Stimulated activated CD4-positive, alpha-beta T cell treated with anti-CD3 and anti-CD28 coated beads, Interleukin-12 subunit alpha, Interleukin-12 subunit beta, amount 100 ng/mL, for 4 hours (primary cell): ENCODE measurements at places on chromosomes 12 and 14.

DNA sequence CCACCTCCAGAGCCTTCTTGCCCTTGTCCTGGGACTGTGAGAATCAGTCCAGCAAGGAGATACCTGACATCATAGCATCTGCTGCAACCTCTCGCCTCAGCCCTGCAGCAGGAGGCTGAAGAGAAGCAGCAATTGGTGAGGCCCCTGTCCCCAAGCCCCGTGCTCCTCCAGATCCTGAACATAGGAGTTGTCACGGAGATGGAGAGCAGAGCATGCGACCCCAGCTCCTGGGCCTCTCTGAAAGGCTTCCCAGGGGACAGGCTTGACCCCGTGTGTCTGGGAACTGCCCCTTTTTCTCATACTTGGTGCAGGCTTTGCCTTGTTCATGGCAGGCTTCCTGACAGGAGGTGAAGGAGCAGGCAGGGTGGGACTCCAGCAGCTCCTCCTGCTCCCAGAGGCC lies 127.7 kb upstream of the PZP start:
- DNase-seq, result no peak

- DNase-seq, result no peak
These were observed 63.2 kb upstream of the INSM2 start for GRCh38 chr14:35470755-35471154.

GRCh38 chr14:24079491-24080141 lies 8.3 kb downstream of the CPNE6 start:
- DNase-seq, result no peak

GRCh38 chr14:56855891-56856461 lies 45.7 kb upstream of the OTX2 start:
- DNase-seq, result no peak

- DNase-seq, result no peak
These were observed 52.6 kb upstream of the C14orf180 start for GRCh38 chr14:104526723-104527645.

- no peak for DNase-seq
These were observed 5.0 kb upstream of the OR10P1 start for GRCh38 chr12:55631733-55632132.

DNA sequence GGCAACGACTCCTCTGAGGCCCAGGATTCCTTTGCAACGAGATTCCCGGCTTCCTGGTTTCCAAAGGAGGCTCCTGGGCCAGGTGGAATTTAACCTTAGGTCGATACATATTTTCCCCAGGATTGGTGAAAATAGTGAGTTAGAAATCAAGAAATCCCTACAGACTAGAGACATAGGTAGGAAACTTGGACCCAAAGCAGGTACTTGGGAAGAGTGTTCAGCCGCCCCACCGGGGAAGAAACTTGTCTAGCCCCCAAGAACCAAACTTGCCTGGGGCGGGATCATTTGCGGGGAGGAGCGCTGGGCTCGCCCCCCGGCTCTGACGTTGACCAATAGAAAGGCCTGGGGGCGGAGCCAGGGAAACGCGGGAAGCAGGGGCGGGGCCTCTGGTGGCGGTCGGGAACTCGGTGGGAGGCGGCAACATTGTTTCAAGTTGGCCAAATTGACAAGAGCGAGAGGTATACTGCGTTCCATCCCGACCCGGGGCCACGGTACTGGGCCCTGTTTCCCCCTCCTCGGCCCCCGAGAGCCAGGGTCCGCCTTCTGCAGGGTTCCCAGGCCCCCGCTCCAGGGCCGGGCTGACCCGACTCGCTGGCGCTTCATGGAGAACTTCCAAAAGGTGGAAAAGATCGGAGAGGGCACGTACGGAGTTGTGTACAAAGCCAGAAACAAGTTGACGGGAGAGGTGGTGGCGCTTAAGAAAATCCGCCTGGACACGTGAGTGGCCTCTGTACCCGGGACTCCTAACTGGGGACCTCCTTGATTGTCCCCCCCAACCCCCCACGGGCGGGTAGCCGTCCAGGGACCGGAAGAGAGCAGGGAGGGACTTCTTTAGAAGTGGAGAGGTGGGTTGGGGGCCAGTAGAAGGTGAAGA lies at the start of gene CDK2:
Gene CDK2 (plus strand): TSS at position 423 of the 874 bp plus-strand sequence. CDS start 179 bp downstream, at position 602.
- DNase-seq, result peak; percentile 93

DNA sequence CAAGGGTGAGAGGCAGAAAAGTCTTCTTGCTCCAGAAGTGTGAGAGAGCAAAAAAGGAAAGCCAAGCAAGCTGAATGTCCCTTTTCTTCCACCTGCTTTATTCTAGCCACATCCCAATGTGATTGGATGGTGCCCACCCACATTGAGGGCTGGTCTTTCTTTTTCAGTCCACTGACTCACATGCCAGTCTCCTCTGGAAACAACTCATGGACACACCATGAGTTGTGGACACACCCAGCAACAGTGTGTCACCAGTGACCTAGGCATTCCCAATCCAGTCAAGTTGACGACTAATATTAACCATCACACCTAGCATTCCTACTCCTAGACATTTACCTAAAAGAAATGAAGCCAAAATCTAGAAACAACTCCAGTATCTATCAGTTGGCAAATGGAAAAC lies 7.2 kb upstream of the DICER1 start:
- no peak for DNase-seq
